ENCODE measurements at places on chromosomes 12 and 14.

DNA sequence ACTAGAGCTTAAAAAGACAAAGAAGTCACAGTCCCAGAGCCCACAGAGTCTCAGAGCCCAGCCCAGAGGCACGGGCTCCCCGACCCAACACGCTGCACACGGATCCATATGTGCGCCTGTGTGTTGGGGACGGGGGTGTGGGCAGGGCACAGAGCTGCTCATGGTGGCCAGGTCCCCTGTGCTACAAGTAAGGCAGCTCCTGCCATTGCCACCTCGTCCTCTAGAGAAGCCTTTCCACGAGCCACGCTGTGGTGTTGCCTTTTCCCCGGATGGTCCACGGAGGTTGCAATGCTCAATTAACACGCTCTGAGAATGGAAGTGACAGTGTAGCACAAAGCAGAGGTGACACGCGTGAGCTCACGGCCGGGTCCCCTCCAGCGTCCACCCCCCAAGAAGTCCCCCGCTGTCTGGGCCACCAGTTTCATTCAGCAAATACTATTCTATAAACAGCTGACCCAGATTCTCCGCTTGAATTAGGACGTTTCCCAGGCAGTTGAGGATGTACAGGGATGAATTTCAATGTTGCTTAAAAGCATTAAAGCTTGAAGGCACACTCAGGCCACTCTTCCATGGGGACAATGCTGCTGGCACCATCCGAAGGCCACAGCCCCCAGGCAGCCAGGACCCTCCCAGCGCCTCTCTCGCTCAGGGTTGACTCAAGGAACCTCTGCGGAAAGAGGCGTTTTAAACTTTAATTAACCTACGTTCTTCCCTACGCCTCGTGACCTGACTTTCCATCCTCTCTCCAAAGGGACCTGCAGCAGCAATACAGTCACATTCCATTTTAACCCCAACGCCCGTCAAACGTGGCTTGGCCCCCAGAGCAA lies 22.7 kb upstream of the EIF5 start:
- no peak for DNase-seq

- DNase-seq: peak; percentile 81
These were observed 28.1 kb upstream of the TBC1D30 start for GRCh38 chr12:64796205-64796845.

DNA sequence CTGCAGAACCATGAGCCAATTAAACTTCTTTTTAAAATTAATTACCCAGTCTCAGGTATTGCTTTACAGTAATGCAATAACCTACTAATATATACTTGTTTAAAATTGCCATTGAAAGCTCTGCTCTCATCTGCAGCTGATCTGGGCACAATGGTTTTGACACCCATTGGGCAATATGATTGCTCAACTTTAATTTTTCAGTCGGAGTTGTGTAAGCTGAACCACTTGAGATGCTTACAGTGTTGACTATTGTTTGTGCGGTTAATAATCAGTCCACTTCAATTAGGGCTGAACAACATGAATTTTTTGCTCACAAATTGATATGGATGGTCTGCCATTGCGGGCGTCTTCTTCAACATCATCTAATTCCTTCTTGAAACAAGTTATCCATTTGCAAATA lies 18.0 kb upstream of the OR4K5 start:
- DNase-seq: no peak

GRCh38 chr12:23349564-23349963 lies 599.9 kb downstream of the SOX5 start:
- no peak for DNase-seq

Measured in activated CD8-positive, alpha-beta T cell treated with anti-CD3 and anti-CD28 coated beads, Interleukin-2, amount 10 ng/mL, durations not matched to agents 7 days and 5 days (primary cell).